Erythroblast (primary cell): ENCODE measurements at places on chromosomes 3 and 15.

DNA sequence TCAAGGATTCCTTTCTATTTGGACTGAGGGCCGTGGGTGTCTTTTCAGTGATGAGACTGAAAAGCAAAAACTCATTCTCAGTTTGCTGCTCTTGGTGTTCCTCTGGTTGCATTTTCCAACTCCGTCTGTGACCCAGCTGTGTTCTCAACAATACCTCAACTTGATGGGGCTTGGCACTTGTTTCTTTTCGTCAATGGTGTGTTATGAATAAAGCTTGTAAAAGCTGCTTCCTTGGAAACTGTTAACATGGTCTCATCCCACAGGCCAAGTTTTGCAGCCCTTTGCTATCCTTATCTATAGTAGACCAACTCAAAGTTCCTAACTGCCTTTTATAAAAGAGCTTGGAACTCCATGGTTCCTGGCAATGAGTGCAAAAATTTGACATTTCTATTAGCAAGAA is 142.5 kb upstream of the UBE2E1 start:
- no peak for DNase-seq

GRCh38 chr15:44918136-44918535 is 38.4 kb upstream of the TERB2 start:
- DNase-seq = no peak

GRCh38 chr3:154666542-154666941 is 236.6 kb upstream of the GPR149 start:
- no peak for DNase-seq

GRCh38 chr3:182305881-182306665 is 487.2 kb upstream of the ATP11B start:
- DNase-seq = no peak

DNA sequence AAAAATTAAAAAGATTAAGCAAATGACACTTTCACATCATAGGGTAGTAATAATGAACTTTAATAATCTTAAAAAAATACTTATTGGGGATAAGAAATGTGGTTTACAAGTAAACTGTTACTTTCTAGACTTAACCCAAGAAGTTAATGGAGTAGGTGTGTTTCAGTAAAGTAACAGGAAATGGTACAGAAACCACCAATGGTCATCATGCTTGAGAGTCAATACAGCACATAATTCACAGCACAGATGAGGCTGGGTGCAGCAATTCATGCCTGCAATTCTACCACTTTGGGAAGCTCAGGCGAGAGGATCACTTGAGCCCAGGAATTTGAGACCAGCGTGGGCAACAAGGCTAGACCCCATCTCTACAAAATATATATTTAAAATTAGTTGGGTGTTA is 11.5 kb upstream of the USP50 start:
- no peak for DNase-seq

DNA sequence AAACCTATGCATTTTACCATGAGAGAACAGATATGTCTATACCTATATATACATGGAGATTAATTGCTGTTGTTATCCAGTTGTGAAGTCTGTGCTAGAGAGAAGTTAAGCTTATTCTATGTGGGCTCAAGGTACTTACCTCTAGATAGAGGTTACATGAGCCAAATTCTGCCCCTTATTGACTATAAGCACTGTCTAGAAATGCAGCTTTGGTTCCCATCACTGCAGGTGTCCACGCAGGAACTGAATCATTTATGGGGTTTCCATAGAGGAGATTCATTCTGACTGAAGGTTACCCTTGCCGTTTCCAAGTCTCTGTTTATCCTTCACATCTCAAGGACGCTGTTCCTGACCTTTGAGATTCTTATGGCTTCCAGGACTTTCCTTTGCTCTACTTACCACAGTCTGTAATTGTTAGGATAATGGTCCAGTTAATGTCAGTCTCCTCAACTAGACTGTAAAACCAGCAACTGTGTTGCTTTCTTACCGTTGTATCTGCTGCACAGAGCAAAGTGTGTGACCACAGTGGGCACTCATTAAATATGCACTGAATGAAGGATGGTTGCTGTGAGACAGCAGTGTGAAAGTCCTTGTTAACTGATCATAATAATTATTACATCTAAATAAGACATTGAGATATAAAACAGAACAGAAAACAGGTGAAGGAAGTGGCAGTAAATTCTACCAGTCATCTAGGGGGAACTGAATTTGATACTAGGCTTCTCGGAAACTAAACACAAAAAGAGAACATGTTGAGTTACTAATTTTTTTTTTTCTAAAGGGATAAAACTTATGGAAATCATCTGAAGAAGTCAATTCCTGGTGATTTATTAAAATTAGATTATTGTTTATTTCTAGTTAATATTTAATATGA is 44.0 kb upstream of the BCL6 start:
- DNase-seq = no peak

DNA sequence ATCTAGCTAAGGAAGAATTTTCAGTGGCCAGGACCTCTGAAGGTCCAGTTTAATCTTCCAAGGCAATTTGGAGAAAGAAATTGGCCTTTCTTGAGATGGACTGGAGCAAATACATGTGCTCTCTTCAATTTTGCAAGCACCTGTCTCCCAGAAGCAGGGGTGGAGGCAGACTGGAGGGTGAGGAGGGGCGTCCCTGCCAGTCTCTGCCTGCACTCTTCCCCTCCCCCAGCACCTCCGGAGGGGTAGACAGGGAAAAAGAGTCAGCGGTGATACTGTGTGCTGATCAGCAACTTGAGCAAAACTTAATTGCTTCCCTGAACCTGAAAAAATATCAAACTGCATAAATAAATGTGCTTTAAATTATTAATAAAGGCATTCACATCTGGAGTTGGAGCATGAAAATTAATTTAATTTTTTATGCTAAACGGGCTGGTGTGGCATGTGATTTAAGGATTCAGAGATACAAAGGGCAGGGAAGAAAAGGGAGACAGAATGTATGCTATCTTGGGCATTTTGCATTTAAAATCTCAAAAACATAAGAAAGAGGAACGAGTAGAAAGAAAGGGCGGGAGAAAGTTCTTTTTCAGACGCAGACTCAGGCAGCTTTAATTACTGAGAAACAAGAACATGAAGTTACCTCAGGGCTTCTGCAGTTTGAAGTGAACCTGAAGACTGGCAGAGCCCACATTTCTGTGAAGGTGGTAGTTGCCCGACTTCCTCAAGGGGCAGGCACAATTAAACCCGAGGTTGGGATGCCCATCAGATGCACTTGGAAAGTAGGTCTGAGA is 319.7 kb downstream of the UACA start:
- DNase-seq = no peak

- no peak for DNase-seq
Measured at GRCh38 chr3:107943786-107944523, 146.9 kb downstream of the CD47 start.

- peak; percentile 63 for DNase-seq
Measured at GRCh38 chr15:44427756-44428724, 611 bp downstream of the CTDSPL2 start.

DNA sequence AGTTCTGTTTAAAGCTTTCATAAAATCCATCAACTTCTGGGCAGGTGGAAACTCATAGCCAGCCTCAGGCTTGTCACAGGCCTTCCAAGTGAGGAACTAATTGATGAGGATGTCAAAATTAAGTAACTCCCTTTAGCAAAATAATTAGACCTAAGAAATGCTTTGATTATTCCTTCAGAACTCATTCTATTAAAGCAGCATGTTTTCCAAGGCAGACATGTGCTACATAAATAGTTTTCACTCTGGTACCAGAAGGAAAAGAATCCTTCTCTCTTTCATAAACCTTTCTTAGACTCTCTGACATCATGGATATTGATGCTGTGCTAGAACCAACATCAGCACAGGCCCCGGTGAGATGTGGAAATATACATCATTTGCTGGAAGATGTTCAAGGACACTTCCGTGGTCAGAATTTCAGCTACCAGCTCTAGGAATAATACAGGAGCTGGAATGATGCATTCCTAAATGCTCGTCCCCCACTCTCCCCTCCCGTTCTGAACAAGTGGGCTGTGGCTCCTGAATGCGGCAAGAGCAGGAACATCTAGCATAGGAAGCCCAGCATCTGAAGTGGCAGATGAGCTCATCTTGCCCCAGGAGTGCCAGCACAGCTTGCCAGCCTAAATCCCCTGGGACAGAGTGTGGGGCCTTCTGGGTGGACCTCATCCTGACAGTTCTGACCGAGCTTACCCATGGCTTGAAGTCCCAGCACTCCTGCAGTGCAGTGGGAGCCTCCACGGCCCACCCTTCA is 82.4 kb downstream of the WWTR1 start:
- no peak for DNase-seq

DNA sequence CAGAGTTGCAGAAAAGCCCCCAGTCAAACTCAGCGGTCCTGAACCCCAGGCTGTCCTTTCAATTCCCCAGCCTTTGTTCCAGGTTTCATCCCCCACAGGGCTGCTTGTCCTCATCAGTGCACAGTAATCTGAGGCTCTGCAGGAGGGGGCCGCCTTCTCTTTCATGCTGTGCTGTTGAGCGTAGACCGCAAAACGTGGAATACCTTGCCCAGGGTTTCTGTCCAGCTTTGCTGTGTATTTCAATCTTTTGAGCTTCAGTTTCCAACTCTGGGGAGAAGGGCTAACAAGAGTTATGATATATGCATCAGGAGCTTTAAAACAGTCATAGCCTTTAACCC is 64.8 kb downstream of the FAM43A start:
- no peak for DNase-seq

GRCh38 chr3:39106851-39107387 is 508 bp downstream of the GORASP1 start:
- peak; percentile 57 for DNase-seq

DNA sequence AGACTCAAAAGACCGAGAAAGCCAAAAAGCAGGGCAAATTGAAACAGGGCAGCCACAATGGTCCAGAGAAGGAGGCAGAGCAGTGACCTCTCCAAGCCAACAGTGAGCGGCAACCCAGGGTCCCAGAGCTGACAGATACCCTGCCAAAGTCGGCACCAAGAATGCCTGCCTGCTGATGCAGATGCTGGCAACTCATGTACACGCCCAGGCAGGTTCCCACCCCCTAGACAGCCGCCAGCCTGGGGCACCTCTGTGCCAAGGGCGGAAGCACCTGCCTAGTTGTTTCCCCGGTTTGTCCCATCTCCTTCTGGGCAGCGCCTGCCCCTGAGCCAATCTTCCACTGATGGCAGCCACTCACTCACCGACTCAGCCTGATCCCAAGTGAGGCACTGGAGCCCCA is 22.1 kb downstream of the KLHL25 start:
- no peak for DNase-seq

DNA sequence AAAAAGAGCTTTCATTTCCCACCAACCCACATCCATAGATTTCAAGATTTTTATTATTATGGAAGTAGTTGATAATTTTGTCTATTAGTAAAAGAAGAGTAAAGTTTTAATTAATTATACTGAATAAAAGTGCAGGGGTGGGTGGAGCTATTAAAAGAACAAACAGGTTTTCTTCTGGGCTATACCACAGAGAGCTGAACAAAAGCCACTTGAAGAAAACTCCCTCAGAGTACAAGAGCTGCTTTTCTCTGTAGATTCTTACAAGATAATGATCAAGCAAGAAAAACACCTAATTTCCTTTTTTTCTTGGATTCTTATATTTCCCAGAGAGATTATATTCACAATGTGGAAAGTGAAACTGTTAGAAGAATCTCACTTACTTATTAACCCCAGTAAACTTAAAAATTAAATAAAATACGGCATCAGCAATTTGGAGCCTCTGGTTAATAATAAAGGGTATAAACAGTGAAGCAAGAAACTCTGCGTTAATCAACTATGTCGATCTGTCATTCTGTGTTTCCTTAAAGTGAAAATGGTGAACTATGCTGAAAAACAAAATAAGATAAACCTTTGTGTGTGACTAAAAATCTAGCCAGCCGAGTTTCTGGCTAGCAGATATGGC is 84.9 kb downstream of the THBS1 start:
- no peak for DNase-seq
